ENCODE measurements at places on chromosomes 6 and 20.

GRCh38 chr20:3195590-3196237, 8.8 kb downstream of the DDRGK1 start:
- no peak for DNase-seq

GRCh38 chr20:45998761-45999160, 9.9 kb upstream of the MMP9 start:
- no peak for DNase-seq

DNA sequence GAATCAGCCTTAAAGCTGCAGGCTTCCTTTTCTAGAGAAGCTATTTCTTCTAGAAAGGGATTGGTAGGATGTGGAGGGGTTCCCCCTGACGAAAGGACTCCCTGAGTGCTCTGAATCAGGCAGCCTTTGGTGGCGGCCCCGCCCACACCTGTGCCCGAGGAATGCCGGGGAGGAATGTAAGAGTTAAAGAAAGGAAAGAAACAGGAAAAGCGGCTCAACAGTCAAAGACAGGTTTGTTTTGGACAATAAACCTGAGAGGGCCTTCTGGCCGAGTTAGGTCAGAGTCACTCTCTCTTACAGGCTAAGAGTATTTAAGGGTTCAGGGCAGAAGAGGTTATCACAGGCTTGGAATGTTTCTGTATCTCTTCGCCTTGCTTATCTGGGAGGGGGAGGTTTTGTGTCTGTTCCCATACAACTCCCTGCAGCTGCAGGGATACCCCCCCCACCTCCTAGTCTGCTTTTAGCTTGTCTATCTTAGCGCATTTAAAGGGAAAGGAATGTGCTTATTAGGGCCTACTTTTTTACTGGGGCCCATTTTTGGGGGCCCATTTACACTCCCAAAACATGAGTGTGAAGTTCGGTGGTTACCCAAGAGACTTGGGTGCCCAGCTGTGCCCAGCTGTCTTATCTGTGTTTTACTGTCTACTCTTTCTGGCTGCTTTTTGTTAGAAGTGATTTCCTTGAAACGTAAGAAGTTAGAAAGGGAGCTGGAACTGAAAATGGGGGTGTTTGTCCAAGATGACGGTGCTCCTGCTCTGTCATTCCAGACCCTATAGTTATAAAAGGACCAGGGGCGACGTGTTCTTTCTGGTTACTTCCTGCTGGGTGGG, 32.8 kb downstream of the DYNLT1 start:
- no peak for DNase-seq

GRCh38 chr6:36247693-36248092, 22.2 kb upstream of the PNPLA1 start:
- DNase-seq: no peak

GRCh38 chr20:30168025-30168799, 1089.3 kb upstream of the DEFB115 start:
- DNase-seq: no peak

All from kidney capillary endothelial cell (primary cell).